T-helper 22 cell (primary cell): ENCODE measurements at places on chromosomes 11 and 22.

GRCh38 chr11:121556937-121557336 is 104.2 kb upstream of the SORL1-AS1 start:
- no peak for DNase-seq

DNA sequence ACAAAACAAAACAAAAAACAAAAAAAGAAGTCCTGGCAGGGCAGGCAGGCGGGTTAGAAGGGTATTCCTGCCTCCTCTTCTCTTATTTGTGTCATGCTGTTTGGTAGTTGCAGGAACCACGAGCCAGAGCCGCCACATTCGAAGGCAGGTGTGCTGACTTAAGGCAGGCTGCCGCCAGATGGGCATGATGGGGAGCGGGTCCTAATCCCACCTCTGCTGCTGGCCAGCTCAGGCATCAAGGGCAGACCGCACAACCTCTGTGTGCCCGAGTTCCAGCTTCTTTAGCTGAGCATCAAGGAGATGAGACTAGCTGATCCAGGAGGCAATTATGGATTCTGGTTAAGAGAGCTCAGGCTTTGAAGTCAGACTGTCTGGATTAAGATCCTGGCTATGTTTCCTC is 12.1 kb downstream of the OAF start:
- no peak for DNase-seq

DNA sequence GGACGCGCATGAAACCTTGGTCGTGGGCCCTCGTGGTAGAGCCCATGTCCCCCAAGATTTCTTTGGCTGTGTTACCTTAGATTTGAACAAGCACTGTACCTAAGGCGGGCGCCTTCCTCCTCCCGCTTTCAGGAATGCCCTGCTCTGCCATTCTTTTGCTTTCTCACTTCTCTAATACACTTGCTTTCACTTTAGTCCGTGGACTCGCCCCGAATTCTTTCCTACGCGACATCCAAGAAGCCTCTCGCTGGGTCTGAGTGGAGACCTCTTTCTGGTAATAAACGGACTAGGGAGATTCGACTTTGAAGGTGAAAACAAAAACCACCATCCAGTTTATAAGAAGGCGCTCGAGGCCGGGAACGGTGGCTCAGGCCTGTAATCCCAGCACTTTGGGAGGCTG is 1.2 kb upstream of the NUP50 start:
- no peak for DNase-seq

- DNase-seq = no peak
These were observed 427.5 kb upstream of the CCDC90B start for GRCh38 chr11:83713708-83714107.

- no peak for DNase-seq
These were observed 97.5 kb upstream of the PRR5 start for GRCh38 chr22:44604455-44604854.

- DNase-seq = no peak
These were observed 15.8 kb downstream of the IGLL5 start for GRCh38 chr22:22903355-22903777.

DNA sequence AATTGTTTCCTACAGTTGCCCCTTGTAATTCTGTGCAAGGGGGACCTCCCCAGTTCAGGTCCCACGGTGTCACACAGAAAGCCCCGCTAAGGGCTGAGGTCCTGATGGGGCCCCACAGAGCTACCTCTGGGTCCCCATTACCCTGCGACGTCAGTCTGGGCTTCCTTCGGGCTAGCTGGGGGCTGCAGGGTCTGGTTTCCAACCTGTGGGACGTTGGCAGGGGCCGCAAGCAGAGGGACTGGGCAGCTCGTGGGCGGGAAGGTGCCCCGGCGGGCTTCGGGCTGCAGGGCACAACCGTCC is 698 bp downstream of the SLC37A4 start:
- no peak for DNase-seq

GRCh38 chr22:20386336-20386735 is 7.6 kb upstream of the ZNF74 start:
- no peak for DNase-seq

GRCh38 chr11:108333403-108333899 is 110.6 kb downstream of the ATM start:
- DNase-seq = no peak

DNA sequence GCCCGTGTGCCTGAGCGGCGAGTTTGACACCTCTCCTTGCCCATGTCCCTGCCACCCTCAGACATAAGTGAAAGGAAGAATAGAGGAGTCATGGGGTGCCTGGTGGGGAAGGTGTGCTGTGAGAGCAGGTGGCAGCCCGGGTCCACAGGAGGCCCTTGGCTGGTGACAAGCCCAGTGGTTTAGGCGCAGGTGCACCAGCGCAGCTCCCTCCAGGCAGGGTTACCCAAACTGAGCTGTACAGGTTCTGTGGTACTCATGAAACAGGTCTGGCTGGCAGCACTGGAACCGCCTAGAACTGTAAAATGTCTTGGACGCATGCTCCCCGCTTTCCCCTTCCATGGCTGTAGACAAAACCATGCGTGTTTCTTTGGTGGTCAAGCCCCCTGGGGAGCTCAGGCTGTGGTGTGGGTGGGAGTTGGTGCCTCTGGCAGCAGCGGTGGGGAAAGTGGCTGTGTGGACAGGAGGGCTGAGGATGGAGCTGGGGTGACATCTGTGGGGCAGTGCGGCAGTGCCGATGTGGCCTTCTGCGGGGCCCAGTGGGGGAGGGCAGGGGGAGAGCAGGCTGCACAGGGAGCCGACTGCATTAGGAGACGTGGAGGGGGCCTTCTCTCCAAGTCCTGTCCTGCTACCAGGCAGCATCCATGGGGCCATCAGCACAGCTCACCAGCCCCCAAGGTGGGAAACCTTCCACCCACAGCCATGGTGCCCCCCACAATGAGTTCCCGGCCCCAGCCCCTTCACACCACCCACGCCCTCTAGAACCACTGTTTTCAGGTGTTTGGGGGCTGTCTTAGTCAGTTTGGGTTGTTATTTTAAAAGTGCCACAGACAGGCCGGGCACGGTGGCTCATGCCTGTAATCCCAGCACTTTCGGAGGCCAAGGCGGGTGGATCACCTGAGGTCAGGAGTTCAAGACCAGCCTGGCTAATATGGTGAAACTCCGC is 5.6 kb upstream of the GTSE1 start:
- no peak for DNase-seq

DNA sequence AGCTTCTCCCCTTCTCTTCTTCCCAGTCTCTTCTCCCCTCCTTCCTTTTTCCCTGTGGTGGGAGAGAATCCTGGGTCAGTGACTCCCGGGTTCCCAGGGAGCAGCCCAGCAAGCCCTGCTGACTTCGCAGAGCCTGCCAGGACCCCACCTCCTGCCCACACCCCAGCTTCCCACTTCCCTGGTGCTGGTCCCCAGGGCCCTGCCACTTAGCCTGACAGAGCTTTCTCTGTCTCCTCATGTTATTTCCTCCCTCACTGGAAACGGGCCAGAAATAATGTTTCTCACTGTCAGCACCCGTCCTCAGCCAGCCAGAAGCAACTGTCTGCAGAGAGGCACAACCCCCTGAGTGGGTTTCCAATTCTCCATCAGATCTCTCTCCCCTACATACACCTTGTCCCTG is 27.1 kb downstream of the C11orf96 start:
- no peak for DNase-seq

DNA sequence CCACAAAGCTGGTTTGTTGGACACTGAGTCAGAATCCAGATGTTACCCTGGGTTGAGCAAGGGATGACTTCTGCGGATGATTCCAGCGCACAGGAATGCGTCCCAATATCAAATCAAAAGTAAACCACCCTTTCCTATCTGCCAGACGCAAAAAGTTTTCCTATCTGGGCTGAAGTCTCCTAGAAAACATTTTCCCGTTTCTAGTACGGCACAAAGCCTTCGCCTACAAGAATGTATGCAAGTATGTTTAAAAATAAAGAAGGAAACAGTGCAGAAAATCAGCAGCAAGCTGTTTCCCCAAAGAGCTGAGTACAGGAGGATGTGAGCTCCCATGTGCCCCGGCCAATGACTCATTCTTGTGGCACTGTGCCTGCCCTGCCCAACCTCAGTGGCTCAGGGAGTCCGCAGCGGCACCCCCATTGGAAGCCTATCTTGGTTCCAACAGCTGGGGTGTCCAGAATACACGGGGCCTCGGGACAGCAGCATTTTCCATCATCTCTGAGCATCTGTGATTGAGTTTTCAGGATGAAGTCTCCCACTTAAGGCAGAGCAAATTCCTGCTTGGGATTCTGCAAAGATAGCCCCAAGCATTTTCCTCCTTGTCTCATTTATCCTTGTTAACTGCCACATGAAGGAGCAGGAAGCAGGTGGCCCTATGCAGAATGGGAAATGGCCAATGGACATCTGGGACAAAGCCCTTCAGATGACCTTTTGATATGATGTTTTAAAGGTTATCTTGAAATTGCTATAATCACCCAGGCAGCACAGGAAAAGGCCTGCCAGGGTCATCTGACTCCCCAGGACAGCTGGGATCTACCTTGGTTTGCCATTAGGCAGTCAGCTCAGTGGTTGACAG is 17.5 kb downstream of the KCNJ5 start:
- DNase-seq = no peak

- no peak for DNase-seq
These were observed 15.0 kb downstream of the SYT13 start for GRCh38 chr11:45270946-45271716.

GRCh38 chr11:85628771-85629341 is 463 bp downstream of the TMEM126B start:
- no peak for DNase-seq

DNA sequence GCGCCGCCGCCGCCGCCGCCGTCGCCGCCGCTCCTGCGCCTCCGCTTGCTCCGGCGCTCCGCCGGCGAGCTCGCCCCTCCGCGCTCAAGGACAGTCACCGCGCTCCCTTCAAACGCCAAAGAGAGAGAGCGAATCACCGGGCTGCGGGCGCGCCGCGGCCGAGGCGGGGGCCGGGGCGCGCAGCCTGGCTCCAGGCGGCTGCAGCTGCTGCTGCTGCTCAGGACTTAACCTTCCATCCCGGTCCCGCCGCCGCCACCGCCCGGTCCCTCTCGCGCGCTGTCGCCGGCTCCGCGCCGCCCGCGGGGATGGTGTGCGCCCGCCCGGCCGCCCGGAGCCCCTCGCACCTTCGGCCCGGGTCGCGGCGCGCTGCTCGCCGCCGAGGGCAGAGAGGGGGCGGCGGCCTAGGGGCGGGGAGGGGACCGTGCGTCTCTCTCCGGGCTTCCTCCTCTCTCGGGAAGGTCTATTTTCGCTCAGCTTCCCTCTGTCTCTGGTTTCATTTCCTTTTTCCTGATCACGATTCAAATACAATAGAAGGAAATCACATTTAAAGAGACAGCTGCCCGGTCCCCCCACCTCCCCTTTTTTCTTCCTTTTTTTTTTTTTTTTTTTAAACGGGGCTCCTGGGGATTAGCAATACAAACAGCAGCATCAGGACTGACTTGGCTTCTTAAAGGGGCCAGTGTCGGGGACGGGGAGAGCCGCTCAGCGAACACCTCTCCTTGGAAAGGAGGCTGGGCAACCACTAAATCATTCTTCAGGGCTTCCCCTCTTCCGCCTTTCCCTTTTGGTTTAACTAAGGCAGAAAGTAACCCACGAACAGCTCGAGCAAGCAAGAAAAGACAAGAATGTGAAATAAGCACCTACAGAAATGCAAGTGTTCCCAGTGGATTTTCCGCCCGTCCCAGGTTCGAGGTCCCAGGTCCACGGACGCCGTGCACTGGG is 22.1 kb downstream of the LMO2 start:
- DNase-seq = no peak

GRCh38 chr11:65459552-65459951 is 37.0 kb downstream of the NEAT1 start:
- DNase-seq = no peak

GRCh38 chr22:17922925-17923903 is 101.1 kb downstream of the MICAL3 start:
- DNase-seq = no peak

DNA sequence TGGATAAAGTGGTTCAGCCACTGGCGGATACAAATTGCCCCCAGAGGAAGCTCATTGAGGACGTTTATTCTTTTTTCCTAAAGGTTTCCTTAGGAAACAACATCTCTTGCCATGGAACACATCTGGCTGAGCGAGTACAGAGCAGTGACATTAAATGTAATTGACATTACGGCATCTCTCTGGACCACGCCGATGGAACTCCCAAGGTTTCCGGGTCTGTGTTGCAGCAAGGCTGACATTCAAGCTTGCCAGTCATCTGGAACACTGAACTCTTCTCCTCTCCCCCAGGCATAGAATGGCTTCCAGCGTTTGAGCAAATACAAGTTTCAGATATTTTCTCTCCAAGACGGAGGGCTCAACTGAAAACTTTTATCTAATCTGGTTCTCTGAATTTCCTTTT is 42.1 kb downstream of the CLMP start:
- DNase-seq = no peak

DNA sequence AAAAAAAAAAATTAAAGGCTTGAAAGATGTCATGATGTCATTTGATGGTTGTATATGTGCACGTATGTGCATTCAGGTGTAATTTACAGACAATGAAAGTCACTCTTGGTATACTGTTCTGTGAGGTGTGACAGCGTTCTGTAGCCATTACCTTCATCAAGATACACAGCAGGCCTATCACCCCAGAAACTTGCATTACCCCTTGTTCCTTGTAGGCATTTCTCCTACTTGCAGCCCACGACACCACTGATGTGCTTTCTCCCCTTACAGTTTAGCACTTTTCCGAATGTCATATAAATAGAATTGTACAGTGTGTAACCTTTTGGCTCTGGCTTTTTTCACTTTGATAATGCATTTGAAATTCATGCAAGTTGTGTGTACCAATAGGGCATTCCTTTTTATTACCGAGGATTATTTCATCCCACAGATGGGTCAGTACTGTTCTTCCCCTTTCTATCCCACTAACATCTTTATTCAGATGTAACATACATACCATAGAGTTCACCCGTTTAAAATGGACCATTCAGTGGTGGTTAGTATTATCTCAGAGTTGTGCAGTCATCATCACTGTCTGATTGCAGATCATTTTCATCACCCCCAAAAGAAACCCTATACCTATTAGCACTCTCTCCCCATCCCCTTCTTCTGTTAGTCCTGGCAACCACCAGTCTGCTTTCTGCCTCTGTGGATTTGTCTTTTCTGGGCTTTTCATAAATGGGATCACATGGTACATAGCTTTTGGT is 30.3 kb downstream of the BCR start:
- DNase-seq = no peak

- DNase-seq = no peak
These were observed 750.7 kb downstream of the BRD1 start for GRCh38 chr22:49077036-49077393.

DNA sequence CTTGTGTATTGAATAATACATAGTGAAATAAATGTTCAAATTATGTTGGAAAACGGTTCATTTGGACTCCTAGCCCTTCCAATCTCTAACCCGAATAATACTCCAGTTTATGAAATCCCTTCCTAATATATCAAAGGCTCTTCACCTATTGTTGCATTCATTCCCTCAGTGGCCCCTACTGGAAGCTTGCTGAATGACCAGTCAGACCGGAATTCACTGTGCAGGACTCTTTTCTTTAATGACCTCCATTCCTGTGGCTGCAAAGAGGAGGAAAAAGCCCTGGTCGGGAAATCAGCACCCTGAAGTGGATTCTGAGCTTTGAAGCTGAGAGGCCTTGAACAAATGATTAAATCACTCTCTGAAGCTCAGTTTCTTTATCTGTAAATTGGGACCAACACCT is 19.1 kb upstream of the RCN1 start:
- no peak for DNase-seq

GRCh38 chr11:70398834-70399680 is 728 bp downstream of the CTTN start:
- no peak for DNase-seq
